ENCODE measurements at places on chromosomes 16 and 17. TPM values are rescaled to one million over a fixed set of nuclear protein-coding genes. Genes with fewer than 3 reads are reported as not detected.

Gene CSH1
- total RNA-seq: not detected

Gene KRT31
- total RNA-seq: 27.0 TPM

Gene XPO6
- 113 TPM for total RNA-seq

Gene RNF167
- total RNA-seq: 118 TPM

All from foreskin keratinocyte (primary cell).